ENCODE measurements at places on chromosomes 4 and X.

- H3K4me3 ChIP-seq: no peak overlapping the region
- no peak overlapping the region for H3K27ac ChIP-seq
- no peak for DNase-seq
- H3K4me1 ChIP-seq: no peaks in the 10 kb centered on the region
These were observed 39.3 kb upstream of the TXK start for GRCh38 chr4:48173056-48173991.

GRCh38 chrX:23344238-23344903 is 9.7 kb downstream of the PTCHD1 start:
- peaks cover 12% of the 10 kb centered on the region for H3K27me3 ChIP-seq
- no peaks in the 10 kb centered on the region for H3K36me3 ChIP-seq
- H3K4me3 ChIP-seq: no peak overlapping the region
- H3K4me1 ChIP-seq: no peaks in the 10 kb centered on the region
- no peak for DNase-seq

GRCh38 chr4:142265946-142266345 is 580.2 kb downstream of the INPP4B start:
- peak overlapping the region; percentile 41 for H3K4me3 ChIP-seq
- DNase-seq: no peak
- peaks cover 18% of the 10 kb centered on the region for H3K36me3 ChIP-seq
- H3K4me1 ChIP-seq: peaks cover 25% of the 10 kb centered on the region

DNA sequence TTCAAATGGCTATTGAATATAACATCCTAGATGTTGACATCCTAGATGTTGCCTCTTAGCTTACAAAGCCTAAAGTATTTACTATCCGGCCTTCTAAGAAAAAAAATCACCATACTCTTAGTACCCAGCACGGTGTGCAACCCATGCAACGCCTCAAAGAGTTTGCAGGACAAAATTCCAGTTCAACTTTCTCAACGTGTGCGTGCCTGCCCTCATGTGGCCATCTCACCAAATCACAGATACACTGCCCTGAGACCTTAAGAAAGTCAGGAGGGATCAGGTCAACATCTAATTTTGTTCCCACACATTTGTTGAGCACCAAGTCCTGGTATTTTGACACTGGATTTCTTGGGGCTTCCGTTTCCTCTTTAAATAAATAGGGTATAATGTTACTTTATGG is 68.3 kb downstream of the CRMP1 start:
- no peaks in the 10 kb centered on the region for H3K27me3 ChIP-seq
- no peak overlapping the region for H3K4me3 ChIP-seq
- no peaks in the 10 kb centered on the region for H3K36me3 ChIP-seq
- no peak overlapping the region for H3K27ac ChIP-seq
- H3K4me1 ChIP-seq: peaks cover 3% of the 10 kb centered on the region

DNA sequence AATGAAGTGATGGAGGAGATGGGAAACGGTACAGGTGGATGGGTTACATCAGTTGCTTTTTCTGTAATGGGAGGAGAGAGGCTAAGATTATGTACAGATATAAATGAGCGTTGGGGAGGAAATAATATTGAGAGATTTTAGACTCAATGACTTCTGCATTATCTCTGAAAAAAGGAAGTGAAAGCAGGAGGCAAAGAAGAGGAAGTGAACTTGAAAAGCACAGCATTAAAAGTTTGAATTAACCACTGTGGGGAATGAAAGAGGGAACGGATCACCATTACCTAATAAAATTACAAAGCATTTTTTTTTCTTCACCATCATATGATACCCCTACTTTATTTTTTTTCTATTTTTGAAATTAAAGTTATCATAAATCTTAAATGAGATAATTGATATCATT is 1025.5 kb downstream of the RPA4 start:
- no peaks in the 10 kb centered on the region for H3K27me3 ChIP-seq
- no peaks in the 10 kb centered on the region for H3K36me3 ChIP-seq
- H3K4me1 ChIP-seq: no peaks in the 10 kb centered on the region
- no peak overlapping the region for H3K4me3 ChIP-seq
- no peak overlapping the region for H3K27ac ChIP-seq

DNA sequence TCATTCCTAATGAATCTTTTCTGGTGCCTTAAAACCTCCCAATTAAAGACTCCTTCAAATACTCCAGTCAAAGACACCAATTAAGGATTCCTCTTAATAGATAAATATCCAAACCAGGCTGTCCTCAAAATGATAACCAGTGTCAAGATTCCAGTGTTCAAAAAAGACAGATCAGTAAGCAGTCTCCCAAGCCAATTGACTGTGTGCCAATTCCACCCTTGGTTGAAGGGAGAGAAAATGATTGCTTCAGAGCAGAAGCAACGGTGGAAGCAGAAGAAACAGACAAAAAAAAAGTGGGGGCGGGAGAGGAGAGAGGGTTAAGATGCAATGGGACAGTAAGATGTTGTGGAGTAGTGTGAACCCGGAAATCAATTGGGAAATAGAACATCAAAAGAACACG is 216.0 kb upstream of the FTHL17 start:
- H3K27me3 ChIP-seq: no peaks in the 10 kb centered on the region
- no peak for DNase-seq
- no peak overlapping the region for H3K4me3 ChIP-seq
- no peaks in the 10 kb centered on the region for H3K4me1 ChIP-seq

DNA sequence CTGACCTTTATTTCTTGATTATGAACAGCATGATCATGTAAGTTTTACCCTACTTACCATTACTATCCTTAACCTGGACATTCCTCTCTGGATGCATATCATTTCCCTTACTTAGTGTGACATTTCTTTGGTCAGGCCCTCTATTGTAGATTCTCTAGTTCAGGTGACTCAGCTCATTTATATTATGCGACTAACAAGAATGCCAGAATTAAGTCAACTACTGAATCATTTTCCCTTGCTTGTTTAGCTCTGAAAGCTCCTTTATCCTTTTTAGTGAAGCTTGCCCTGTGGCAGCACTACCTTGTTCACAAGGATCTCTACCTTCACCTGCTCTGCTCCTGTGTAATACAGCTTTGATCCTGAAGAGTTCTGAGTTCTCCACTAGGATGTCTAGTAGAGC is 15.1 kb upstream of the UGT2B17 start:
- H3K4me1 ChIP-seq: no peaks in the 10 kb centered on the region
- H3K27ac ChIP-seq: no peak overlapping the region
- no peaks in the 10 kb centered on the region for H3K27me3 ChIP-seq
- H3K36me3 ChIP-seq: no peaks in the 10 kb centered on the region
- DNase-seq: no peak

DNA sequence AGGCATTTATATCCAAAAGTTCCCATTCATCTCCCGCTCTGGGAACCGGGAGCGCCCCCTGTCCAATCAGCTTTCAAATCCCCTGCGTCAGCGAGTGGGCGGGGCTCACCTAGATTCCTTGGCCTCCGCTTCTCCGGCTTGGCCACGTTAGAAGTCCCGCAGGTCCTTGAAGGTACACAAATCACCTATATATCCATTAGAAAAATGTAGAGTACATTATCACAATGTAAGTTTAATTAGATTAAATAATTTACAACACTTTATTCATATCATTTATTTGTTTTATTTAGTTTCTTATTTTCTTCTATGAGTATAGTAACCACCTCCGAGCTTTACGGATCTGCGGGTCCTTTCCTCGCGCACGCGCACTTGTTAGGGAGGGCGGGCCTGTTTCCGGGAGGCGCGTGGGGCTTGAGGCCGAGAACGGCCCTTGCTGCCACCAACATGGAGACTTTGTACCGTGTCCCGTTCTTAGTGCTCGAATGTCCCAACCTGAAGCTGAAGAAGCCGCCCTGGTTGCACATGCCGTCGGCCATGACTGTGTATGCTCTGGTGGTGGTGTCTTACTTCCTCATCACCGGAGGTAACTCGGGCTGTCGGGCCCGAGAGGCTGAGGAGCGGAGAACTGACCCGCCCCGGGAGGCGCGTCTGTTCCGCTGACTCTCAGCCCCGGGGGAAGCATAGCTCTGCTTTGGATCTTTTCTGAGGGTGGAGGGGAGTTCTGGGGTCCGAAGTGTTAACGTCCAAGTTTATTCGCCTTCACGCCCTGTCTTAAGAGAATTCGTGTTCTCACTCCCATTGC is at the start of gene OSTC:
Gene OSTC, plus strand, starts transcription at position 388 of the 802 bp plus-strand sequence. Its CDS starts 57 bp downstream, at position 445.
- no peaks in the 10 kb centered on the region for H3K27me3 ChIP-seq
- peaks cover 14% of the 10 kb centered on the region for H3K36me3 ChIP-seq
- H3K27ac ChIP-seq: peak within 1 kb of the TSS; percentile 97
- peak; percentile 91 for DNase-seq
- peaks cover 34% of the 10 kb centered on the region for H3K4me1 ChIP-seq
- H3K4me3 ChIP-seq: peak within 1 kb of the TSS; percentile 90

GRCh38 chrX:122666601-122667000 is 517.5 kb upstream of the GRIA3 start:
- no peak overlapping the region for H3K4me3 ChIP-seq
- H3K27ac ChIP-seq: no peak overlapping the region
- no peak for DNase-seq
- no peaks in the 10 kb centered on the region for H3K36me3 ChIP-seq
- H3K4me1 ChIP-seq: no peaks in the 10 kb centered on the region

DNA sequence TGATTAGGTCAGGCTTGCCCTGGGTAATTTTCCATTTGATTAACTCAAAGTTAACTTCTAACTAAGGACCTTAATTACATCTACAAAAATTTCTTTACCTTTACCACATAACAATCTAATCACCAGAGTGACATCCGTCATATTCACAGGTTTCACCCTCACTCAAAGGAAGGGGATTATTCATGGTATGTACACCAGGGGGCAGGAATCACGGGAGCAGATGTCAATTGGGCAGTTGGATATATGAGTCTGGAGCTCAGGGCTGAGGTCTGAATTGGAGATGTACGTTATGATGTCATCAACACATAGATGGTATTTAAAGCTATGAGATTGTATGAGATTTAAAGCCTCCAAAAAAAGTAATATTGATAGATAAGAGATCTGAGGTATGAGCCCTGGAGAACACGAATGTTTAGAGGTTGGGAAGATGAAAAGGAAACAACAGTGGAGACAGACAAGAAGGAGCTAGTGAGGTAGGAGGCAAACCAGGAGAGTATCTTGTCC is 52.9 kb downstream of the PGRMC1 start:
- no peak for DNase-seq
- no peaks in the 10 kb centered on the region for H3K36me3 ChIP-seq

DNA sequence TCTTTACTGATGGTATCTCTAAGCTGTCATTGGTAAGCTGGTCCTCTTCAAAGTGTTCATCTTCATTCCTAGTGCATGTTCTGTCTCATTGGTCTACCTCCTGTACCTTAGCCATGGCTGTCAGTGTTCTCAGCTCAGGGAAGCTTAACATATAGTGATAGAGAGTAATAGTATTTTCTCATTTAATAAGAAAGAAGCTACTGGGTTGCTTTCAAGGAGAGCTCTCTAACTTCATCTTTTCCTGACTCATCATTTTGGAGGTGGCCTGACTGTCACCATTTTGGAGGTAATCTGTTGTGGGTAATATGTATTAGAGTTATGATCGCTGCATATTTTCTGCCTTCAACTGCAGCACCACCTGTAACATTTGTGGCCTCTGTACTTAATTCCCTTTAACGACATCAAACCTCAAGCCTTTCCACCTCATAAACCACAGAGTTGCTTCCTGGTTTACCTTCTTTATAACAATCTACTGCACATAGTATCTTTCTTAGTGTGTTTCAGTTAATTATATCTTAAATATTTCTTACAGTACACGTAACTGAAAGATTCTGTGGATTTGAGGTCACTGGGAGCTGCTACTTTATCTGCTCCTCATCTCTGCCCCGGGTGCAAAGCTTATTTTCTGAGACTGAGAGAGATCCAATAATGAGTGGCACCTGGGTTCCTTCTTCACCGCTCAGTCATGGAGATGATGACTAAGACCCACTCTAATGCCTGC is 474.0 kb upstream of the TECRL start:
- H3K27me3 ChIP-seq: no peaks in the 10 kb centered on the region
- no peak for DNase-seq
- no peak overlapping the region for H3K27ac ChIP-seq
- H3K4me3 ChIP-seq: no peak overlapping the region
- H3K4me1 ChIP-seq: no peaks in the 10 kb centered on the region

GRCh38 chr4:121353213-121353612 is 27.6 kb downstream of the QRFPR start:
- H3K4me3 ChIP-seq: no peak overlapping the region
- H3K4me1 ChIP-seq: no peaks in the 10 kb centered on the region
- peaks cover 55% of the 10 kb centered on the region for H3K27me3 ChIP-seq
- H3K27ac ChIP-seq: no peak overlapping the region

DNA sequence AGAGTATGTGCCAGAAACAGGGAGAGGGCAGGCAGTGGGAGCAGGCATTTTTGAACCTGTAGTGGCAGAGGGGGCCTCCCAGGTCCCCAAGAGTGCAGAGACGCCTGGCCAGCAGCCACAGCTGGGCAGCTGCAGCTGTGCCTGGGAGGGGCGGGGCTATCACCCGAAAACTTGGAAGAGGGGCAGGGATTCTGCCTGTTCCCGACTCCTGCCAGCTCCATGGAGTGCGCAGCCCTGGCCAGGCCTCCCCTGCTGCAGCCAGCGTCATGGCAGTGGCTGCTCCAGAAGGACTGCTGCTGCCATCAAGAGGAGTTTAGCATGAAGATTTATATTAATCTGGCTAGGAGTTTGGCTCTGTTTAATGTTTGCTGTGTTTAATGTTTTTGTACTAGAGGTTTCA is 532.1 kb upstream of the PITX2 start:
- H3K4me1 ChIP-seq: no peaks in the 10 kb centered on the region
- H3K27me3 ChIP-seq: no peaks in the 10 kb centered on the region
- no peak overlapping the region for H3K27ac ChIP-seq
- no peak overlapping the region for H3K4me3 ChIP-seq
- no peaks in the 10 kb centered on the region for H3K36me3 ChIP-seq

DNA sequence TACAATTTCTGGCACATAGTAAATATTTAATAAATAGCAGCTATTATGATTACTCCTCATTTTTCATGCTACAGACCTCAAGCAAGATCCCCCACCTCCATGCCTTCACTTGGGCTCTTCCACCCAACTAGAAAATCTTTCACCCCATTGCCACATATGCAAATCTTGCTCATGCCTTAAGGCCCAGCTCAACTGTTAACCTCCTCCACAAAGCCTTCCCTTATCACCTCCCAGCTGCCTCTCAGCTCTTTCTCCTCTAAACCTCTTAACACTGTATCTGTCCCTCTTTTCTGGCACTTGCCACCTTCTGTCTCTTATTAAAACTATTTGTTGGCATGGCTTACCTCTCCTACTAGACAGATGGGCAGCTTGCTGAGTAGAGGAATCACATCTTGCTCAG is 51.5 kb downstream of the PJA1 start:
- no peaks in the 10 kb centered on the region for H3K4me1 ChIP-seq
- H3K36me3 ChIP-seq: peaks cover 3% of the 10 kb centered on the region
- no peak overlapping the region for H3K4me3 ChIP-seq
- no peak for DNase-seq
- no peak overlapping the region for H3K27ac ChIP-seq

DNA sequence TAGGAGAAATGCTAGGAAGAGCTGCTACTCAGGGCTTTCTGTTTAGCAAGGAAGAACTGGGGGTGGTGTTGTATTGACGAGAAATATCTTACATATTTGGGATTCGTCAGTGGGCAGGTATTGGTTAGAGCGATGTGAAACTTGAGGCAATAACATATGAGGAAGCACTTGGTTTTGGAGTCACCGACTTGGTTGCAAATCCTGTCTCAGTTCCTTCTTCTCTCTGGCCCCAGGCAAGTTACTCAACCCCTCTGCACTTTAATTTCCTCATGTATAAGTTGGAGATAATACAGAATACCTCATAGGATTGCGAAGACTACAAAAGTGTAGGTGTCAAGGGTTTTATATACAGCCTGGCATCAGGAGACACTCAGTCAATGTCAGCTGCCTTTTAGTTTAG is 34.1 kb downstream of the GPAT3 start:
- H3K36me3 ChIP-seq: no peaks in the 10 kb centered on the region
- no peaks in the 10 kb centered on the region for H3K4me1 ChIP-seq
- H3K27ac ChIP-seq: no peak overlapping the region
- no peak for DNase-seq

All from effector memory CD8-positive, alpha-beta T cell (primary cell).